Cardiac muscle cell (in vitro differentiated cells and primary cell): ENCODE measurements at places on chromosomes 12 and 14.

DNA sequence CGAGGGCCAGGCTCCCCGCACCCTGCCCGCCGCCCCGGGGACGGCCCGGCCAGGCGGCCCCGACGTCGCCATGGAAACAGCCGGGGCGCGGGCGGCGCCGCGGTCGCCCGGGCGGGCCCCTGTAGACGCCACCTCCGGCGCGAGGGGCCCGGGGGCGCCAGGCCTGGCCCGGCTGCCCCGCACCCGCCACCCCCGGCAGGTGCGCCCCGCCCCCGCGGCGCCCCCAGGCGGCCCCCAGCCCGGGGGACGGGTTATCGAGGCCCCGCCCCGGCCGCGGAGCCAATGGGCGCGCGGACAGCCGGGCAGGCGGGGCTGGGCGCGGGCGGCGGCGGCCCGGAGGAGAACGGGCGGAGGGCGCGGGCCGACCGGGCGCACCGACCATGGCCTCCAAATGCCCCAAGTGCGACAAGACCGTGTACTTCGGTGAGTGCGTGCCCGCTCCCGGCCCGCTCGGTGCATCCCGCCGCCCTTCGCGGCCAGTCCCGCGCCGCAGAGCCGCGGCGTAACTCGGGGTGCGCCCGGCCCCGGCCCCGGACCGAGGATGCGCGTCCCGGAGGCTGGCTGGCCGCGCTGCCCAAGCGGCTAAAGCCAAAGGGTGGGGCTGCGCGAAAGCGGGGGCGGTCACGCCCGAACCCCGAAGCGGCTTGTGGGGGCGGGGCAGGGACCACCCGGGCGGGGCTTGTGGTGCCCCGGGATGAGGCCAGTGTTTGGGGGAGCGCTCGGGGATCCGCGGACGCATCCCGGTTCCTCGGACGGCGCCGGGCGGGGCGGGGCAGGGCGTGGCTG lies at the start of gene CRIP2:
Gene CRIP2, plus strand, starts transcription at position 339 of the 786 bp plus-strand sequence. Its CDS starts 42 bp downstream, at position 381.
- DNase-seq, result peak; percentile 55

GRCh38 chr12:117516034-117516433 lies 154.6 kb upstream of the NOS1 start:
- DNase-seq, result no peak

DNA sequence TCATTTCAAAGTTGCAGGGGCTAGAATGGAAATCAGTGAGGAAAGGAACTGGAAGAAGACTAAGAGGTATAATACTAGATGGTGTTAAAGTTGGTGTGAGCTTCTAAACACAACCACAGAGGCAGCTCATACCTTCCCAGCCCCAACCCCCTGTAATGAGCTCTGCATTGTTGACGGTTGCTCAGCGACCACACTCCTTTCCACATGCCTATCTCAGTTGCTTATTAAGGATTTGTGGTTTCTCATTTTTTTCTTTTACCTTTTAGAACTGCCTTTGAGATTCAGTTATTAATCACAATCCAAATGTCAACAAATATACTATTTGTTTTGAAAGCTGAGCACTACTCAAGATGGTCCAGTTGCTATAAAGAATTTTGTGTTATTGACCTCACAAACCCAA lies 62.1 kb upstream of the KIF21A start:
- DNase-seq, result no peak

GRCh38 chr14:68255693-68256178 lies 436.2 kb downstream of the RAD51B start:
- DNase-seq, result no peak

- no peak for DNase-seq
These were observed 226.8 kb upstream of the ALG10 start for GRCh38 chr12:33795536-33795935.

DNA sequence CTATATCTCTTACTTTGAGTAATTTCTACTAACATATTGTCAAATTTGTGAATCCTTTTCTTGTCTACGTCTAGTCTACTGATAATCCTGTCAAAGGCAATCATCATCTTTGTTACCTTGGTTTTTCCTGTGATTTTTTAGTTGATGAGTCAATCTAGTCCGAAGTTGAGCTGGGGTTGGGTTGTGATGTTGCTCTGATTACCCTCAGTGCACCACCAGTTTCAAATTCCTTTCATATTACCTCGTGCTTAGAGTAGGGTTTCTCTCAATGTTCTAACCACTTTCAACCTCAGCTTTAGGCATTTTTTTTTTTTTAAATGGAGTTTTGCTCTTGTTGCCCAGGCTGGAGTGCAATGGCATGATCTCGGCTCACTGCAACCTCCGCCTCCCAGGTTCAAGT lies 186.8 kb downstream of the BTG1 start:
- DNase-seq, result peak; percentile 19

GRCh38 chr12:113134071-113134470 lies 1.5 kb downstream of the RASAL1 start:
- no peak for DNase-seq

DNA sequence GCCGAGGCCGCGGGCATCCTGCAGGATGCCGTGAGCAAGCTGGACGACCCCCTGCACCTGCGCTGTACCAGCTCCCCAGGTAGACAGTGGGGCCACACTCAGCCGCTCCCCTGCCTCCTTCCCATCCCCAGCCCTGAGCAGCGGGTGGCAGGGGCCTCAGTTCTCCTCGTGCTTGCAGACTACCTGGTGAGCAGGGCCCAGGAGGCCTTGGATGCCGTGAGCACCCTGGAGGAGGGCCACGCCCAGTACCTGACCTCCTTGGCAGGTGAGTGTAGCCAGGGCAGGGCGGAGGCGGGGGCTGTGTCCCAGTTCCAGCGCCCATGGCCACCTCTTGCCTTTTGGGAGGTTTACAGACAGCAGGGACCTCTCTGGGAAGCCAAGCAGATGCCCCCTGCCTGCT lies 22.9 kb downstream of the HIP1R start:
- DNase-seq, result no peak

- no peak for DNase-seq
These were observed 38.1 kb downstream of the RASSF9 start for GRCh38 chr12:85798122-85798521.

DNA sequence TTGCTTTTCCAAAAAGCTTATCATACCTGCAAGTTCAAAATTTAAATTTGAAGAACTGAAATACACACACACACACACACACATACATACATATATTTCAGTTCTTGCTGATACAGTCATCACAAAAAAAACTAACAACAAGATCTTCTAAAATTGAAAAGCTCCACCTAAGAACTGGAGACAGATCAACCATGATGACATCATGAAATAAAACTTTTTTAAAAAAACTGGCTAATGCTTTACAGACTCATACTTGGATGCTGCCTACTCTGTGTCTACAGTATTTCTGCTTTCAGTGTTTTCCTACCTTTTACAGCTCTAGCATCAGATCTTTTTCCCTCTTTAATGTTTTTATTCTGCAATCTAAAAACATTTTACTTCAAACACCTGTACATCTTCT lies 261.4 kb downstream of the DIO2 start:
- no peak for DNase-seq

- peak; percentile 79 for DNase-seq
These were observed 37.6 kb downstream of the FERMT2 start for GRCh38 chr14:52913271-52913670.

- DNase-seq, result peak; percentile 3
These were observed 73.4 kb upstream of the ANO4 start for GRCh38 chr12:100721169-100721568.

DNA sequence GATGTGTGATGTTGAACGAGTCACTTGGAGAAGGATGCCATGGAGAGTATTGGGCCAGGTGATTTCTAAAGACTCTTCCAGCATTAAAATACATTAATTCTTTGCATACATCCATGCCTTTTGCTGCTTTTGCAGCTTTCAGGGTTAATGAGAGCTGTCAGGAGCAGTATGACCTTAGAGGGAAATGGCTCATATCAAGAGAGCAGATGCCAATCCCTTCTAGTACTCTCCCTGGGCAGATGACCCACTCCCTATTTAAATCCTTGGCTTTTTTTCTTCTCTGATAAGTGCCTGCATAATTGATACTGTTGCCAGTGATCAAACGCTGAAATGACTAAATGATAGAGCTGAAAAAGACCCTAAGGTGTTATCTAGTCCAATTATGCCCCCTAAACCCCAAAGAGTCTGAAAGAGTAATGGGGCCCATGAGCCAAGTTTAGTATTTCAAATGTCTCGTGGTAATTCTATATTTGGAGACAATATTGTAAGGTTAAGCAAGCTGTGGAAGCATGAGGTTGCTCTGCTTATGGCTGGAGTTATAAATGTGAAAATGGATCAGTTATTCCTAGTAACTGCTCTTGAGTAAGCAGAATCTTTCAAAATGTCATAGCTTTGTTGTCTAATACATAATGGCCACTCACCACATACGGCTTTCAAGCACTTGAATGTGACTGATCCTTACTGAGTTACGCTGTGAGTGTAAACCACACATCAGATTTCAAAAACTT lies 137.3 kb downstream of the ETV6 start:
- DNase-seq, result no peak

GRCh38 chr12:24561882-24562770 lies 386.8 kb downstream of the BCAT1 start:
- DNase-seq, result peak; percentile 82

- no peak for DNase-seq
These were observed 195.6 kb downstream of the TTC7B start for GRCh38 chr14:90620568-90621077.

DNA sequence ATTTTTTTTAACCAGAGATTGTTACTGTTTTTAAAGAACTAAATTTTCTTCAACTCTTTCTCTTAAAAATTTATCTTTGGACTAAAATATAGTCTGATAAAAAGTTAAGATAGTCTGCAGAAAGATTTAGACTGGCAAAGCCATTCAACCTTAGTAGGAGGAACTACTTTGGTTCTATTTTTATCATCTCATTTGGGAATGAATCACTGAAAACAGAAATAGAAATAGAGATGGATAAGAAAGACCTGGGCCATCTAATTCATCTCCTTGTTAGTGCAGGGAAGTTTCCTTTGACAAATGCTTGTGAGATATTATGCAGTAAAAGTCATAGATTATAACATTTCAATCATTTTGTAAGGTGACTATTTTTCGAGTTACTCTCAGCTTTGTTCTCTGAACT lies 263.2 kb upstream of the NPAS3 start:
- DNase-seq, result no peak

DNA sequence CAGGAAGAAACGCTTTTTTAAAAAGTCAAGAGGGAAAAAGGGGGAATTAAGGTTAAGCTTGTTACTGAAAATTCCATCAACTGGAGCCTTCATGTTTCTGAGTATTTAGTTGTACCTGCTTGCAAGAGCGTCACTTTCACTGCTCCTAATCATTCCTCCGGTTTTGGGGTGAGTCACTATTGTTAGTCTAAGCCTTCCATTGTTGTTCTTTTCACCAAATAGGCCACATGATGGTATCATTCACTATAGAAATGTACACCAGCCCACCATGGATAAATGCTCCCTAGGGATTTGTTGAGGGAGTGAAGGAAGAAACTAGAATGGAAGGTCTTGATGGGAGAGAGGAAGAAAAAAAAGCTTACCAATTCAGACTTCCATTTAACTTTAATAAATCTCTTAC lies 3.0 kb downstream of the IL22 start:
- DNase-seq, result no peak

GRCh38 chr12:126418400-126418799 lies 1353.2 kb downstream of the AACS start:
- no peak for DNase-seq

- DNase-seq, result no peak
These were observed 42.1 kb downstream of the DAO start for GRCh38 chr12:108921946-108922345.

DNA sequence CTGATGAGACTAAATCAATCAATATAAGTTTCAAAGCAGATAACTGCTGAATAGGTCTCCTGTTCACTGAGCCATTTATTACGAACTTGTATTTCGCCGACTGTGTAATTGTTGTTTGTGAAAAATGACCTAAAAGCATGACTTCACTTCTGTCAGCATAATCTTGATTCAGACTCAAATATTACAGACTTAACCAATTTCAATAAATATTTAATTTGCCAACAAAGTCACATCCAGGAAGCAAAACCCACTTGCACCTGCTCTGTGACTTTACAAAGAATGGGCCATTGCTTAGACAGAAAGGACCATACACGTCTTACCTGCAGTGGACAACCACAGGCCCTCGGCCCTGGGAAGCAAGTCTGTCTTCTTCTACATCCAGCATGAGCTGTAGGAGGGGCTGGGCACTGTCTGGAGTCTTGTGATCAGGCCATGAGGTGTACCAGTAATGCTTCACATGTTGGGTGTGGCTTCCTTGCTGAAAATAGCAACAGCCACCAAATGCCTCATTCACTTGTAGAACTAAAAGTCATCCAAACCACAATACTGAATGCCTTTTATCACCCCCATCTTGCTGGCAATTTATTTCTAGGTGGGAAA lies 23.5 kb upstream of the PTPRB start:
- DNase-seq, result no peak

- DNase-seq, result no peak
These were observed 88.1 kb downstream of the NTF3 start for GRCh38 chr12:5520037-5520436.

DNA sequence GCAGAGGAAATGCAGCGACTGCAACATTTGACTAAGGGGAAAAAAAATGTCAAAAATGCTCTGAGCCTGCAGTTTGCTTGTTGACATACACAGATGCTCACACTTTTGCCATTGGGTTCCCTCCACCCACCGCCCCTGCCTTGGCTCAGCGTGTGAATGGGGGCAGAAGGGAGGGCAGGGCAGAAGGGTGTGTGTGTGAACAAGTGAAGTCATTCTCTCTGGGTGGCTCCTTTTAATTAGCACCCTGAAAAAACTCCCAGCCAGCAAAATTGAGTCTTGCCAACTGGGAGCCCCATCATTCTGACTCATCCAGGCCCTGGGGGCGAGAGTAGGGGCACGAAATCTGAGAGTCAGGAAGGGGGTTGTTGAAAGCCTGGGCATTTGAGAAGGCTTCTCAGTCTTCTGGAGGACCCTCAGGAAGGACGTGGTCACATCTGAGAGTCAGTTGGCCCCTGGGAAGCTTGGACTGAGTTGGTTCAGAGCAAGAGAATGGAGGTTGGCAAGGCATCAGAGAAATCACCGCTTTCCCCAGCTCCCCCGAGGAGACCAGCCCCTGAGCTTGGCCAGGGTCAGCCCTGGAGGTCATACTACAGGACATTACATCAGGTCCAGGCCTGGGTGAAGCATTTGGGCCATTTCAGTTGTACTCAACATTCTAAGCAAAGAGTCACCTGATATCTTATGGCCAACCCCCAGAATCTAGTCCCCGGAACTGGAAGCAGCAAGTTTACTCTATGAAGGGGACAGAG lies 22.7 kb upstream of the KRT78 start:
- peak; percentile 64 for DNase-seq

DNA sequence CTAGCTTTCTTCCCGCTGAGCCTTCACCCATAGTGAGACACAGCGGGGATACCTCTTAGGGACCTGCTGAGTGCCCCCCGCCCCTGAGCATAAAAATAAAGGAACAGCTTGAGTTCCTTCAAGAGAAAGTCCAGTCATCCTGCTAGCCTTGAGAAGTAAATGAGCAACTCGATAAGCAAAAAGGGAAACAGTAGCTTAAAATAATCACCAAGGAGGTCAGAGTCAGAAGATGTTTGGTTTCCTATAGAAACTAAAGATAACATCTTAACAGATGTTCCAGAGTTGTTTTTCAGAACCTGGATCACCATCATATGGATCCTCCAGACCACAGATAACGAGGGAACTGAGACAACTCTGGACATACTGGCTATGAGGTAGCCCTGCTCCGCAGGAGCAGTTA lies 94.0 kb downstream of the BCAT1 start:
- no peak for DNase-seq
